ENCODE measurements at places on chromosomes 7 and 10. TPM values are rescaled to one million over a fixed set of nuclear protein-coding genes. Genes with fewer than 3 reads are reported as not detected.

Gene FAM25G
- 1.4 TPM for polyA plus RNA-seq

Gene KEL
- polyA plus RNA-seq = not detected

Gene RRP12
- 17.6 TPM for polyA plus RNA-seq

Gene CPVL
- polyA plus RNA-seq = not detected

Gene PIP
- not detected for polyA plus RNA-seq

GRCh38 chr7:47370461-47371042, 211.4 kb downstream of the TNS3 start:
- no peak for DNase-seq

DNA sequence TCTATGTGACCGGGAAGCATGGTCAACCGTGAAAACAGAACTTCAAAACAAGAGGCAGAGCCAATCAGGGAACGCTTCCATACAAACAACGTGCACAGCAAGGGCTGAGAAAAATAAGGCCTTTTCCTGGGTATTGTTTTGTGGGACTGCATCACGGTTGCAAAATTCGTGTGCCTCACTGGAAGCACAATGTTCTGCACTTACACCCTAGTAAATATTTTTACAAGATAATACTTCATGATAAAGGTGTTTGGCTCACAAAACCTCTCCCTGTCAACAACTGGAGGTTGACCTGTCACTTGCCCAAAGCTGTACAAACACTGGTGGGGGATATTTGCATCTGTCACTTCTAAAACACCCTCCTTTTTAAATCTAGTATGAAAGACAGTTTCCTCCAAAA, 37.0 kb downstream of the KLF6 start:
- no peak for DNase-seq

DNA sequence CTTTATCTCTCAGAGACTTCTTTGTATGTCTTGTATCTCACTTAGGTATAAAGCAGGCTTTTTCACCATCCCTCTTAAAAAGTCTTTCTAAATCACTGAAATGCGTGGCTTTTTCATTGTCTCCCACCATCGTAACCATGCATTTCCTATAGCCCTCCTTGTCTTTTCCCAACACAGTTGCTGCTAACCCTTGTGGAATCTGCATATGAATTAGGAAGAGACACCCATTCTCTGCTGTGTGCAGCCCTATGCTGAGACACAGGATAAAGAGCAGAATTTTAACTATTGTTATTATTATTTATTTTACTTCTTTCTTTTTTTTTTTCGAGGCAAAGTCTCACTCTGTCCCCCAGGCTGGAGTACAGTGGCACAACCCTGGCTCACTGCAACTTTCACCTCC, 804.3 kb upstream of the COBL start:
- no peak for DNase-seq

DNA sequence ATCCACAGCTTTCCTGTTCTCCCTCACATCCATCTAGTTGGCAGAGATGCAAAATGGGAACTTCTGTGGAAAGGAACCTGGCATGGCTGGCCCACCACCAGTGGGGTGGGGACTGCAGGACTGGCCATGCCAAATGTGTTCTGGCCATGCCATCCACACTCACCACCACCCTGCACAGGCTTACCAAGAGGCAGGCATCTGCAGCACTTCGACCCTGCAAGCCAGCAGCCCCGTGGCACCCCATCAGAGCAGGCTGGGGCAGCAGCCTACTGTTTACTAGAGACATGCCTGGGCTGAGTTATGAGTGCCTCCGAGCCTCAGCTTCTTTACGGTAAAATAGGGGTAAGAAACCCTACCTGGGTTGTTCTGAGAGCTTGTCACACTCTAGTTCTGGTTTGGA, 313.1 kb downstream of the PLXNA4 start:
- DNase-seq = no peak

DNA sequence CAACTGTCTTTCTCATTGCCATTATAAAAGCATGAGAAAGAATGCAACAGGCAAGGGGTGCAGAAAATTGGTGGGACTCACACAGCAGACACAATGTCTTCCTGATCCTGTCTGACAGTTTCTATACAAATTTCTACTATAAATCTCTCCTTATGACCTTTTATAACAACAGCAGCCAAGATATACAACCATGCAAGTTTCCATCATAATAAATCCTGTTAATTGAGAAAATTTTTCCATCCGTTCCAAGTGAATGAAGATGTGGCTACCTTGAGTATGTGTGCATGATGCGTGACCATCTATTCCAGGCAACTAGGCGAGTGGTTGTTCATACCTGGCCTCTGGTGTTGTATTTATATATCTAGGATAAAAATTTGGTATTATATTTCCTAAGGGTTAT, 216.7 kb downstream of the BBS9 start:
- DNase-seq = no peak

- DNase-seq = no peak
These were observed 960.0 kb downstream of the DNAJB9 start for GRCh38 chr7:109529712-109530111.

- peak; percentile 52 for DNase-seq
These were observed 415.1 kb downstream of the GFRA1 start for GRCh38 chr10:115857856-115858255.

Data from GM23248 (cell line).